ENCODE measurements at places on chromosomes 2 and 18.

GRCh38 chr18:73696171-73696570 lies 451.5 kb downstream of the FBXO15 start:
- no peak for DNase-seq

DNA sequence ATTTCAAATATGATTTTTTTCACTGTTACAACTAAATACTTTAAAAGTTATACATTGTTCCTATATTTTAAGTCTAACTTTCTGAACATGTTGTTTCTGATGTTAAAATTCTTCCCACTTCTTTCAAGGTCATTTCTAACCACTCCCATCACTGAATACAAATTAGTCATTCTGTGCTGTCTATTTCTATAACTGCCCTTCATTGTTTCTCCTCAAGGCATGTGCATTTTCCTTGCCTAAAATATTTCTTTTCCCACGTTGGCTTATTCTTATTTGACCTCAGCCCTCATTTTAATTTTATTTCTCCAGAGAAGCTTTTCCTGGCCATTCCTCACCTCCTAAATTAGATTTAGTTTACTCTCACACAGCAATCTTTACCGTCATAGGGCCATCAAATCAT lies 198.9 kb upstream of the GULP1 start:
- no peak for DNase-seq

GRCh38 chr18:41579185-41579584 lies 375.8 kb upstream of the PIK3C3 start:
- no peak for DNase-seq

DNA sequence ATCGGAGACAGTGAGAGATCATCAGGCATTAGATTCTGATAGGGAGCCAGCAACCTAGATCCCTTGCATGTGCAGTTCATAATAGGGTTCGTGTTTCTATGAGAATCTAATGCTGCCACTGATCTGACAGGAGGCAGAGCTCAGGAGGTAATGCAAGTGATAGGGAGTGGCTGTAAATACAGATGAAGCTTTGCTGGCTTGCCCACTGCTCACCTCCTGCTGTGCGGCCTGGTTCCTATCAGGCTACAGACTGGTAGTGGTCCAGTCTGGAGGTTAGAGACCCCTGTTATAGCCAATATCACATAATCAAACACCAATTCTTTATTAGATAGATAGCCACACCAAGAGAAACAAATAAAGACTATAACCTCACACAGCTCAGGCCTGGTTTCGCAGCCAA lies 51.0 kb upstream of the NBEAL1 start:
- DNase-seq = no peak

- no peak for DNase-seq
Observed at GRCh38 chr2:238947920-238948710, 100.2 kb downstream of the TWIST2 start.

DNA sequence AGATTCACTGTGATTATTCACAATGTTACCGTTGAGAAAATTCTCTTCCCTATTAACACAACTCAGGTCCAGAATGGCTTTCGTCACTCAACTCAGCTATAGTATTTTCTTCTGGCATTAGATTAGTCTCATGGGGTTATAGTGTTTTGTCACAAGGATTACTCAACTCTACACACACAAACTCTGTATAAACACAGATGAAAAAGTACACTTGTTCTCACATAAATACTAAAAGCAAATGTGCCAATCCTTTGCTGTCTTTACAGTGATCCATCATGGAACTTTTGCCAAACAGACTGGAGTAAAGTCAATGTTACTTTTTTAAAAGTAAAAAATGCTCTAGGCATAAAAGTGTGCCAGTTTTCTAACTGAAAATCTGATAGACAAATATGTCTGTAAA lies 267.6 kb downstream of the RBM43 start:
- no peak for DNase-seq

DNA sequence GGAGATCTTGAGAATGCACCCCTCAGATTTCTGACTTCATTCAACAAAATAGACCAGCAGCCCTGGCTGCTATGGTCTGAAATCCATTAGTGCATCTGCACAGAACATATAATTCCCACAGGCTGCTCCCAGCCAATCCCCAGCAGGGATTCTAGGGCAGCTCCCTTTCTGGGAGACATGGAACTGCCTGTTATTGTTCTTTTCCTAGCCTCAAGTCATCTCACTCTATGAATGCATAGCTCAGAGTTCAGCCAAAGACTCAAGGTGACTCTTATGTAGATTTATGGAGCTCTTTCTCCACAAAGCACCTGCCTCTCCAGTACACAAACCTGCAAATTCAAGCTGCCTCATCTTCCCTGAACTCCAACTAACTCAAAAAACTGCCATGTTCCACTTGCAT lies 241.9 kb downstream of the WDPCP start:
- no peak for DNase-seq

- no peak for DNase-seq
Observed at GRCh38 chr2:161135951-161136593, 24.2 kb upstream of the TANK start.

- DNase-seq = no peak
Observed at GRCh38 chr2:191869178-191869577, 22.3 kb upstream of the CAVIN2 start.

DNA sequence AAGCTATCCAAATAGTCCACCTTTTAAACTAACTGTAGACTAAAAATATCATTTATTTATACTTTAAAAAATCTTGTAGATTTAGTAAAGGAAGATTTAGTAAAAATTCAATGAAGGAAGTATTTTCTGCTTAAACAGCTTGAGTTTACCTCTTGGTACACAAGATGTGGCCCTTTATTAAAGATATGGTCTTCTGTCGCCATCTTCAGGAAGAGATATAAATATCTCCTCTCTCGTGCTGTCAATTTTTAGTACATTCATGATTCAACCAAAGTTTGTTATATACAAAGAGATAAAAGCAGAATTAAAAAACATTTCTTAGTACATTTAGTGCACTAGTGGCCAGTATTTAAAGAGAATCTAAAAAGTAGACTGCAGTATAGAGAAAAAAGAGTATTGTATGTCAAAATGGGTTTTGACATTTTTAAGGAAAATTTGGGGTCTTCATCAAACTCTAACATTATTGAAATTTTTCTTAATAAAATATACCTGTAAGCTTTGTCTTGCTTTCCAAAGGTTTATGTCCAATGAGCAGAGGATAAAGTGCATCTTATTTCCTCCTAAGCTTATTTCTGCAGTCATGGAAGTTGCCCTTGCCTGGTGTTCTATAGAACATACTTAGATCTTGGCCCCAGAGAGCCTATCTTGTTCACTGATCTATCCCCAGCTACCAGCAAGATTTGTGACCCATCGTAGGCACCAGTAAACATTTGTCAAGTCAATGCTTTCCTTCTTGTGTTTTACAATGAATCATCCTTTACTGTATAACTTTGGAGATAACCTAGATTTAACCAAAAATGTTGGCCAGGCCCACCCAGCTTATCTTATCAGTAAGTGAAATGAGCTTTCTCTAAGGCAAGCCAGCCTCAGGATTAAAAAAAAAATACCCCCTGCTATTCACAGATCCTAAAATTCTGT lies 18.5 kb upstream of the EML6 start:
- no peak for DNase-seq

- no peak for DNase-seq
Observed at GRCh38 chr2:165357758-165358157, 111.7 kb upstream of the CSRNP3 start.

- no peak for DNase-seq
Observed at GRCh38 chr2:11375025-11375688, 30.7 kb upstream of the ROCK2 start.

DNA sequence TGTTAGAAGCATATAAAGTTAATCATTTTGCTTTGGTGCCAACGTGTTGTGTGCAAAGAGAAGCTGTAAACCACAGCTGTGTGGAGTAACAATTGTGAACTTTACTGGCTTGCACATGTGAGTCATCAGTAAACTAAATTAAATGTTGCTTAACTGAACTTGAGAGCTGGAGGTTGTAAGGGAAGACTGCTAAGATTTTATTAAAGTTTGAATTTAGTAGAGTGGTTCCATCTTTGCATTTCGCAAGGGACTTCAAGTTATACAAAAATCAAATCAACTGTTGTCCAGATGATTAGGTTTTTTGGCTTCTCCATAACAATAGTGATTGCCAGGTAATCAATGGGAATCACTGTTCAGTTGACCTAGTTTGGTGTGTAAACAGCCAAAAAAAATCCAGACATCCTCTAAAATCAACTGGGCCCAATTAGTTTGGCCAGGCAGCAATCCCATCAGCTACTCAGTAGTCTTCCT lies 247.4 kb downstream of the MYO3B start:
- no peak for DNase-seq

- DNase-seq = no peak
Observed at GRCh38 chr2:64550042-64550441, 25.9 kb downstream of the AFTPH start.

- DNase-seq = no peak
Observed at GRCh38 chr2:37059841-37060240, 24.3 kb downstream of the HEATR5B start.

DNA sequence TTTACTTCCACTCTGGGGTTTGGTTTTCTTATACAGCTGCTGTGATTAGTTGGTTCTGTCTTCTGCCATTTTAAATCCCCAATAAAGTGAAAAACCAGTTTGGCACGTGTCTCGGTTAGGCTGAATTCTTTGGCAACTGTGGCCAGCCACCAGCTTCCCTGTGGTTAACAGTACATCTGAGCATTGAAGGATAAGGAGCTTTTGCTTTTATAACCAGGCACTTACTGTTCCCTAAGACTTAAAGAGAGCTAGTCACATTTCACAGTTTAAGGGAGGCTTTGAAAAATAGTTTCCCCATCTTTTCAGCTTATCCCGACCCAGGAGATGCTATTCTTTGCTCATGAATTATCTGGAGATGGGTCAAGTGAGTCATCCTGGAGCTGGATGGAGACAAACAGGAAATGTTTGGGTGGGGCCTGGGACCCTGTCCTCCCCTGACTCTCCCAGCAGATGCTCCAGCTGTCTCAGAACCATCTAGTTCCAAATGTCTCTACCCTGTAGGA lies 57.3 kb upstream of the EML6 start:
- no peak for DNase-seq

DNA sequence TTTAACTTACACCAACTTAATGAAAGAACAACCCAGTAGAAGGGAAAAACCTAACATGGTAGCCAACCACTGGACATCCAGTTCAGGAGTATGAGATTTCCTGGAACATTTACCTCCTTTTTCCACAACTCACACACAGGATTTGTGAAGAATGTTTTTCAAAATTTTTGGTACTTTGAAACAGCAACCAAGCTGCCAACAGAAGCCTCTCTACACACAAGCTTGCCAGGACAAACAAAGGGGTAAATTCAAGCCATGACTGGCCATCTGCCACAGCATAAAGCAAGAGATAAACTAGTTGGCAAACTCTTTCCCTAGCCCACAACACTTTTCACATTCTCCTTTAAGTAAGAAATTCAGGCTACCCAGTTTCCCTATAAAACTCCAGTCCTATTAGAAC lies 21.4 kb downstream of the MGAT4A start:
- DNase-seq = no peak

DNA sequence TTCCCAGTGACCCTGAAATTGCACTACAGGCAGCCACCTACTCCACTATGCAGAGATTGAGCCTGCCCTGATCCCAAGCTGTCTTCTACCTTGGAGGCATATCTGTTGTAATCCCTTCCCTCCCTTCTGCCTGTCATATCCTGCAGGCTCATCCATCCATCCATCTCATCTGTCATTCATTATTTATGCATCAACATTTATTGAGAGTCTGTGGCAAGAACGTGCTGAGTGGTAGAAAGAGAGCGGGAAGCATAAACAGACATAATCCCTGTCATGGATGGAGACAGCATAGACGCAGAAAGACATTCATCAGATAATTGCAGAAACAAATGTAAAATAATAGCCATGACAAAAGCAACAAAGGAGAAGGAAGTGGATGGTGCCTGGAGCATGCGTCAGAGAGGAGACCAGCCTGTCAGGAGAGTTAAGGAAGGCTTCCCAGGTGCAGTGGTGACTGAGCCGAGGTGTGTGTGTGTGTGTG lies 110.7 kb upstream of the STPG4 start:
- DNase-seq = no peak

GRCh38 chr2:120236791-120237190 lies 13.6 kb upstream of the TMEM185B start:
- DNase-seq = no peak

GRCh38 chr2:136332436-136333095 lies 214.6 kb upstream of the CXCR4 start:
- DNase-seq = no peak

- no peak for DNase-seq
Observed at GRCh38 chr2:43085929-43086328, 140.5 kb downstream of the ZFP36L2 start.

DNA sequence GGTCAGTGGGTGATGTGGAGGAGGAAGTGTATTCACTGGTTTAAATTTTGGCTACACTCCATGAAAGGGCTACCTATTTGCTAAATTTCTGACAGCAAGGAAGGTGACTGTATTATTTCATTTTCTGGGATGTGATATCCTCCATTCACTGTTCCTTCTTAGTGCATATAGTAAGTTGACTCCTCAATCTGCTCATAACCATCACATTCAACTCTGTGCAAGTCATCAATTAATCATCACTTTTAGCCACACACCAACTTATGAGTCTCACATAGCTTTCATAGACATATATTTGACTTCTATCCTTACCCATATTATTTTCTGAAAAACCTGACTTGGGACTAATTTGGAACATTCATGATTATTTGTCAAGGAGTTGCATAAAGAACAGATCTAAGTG lies 16.9 kb downstream of the KLHL41 start:
- DNase-seq = no peak

- no peak for DNase-seq
Observed at GRCh38 chr2:151908204-151908882, 80.1 kb upstream of the ARL5A start.

- DNase-seq = no peak
Observed at GRCh38 chr2:173130496-173131465, 55.1 kb downstream of the MAP3K20 start.

- DNase-seq = no peak
Observed at GRCh38 chr2:113102133-113102532, 25.3 kb upstream of the IL1RN start.

GRCh38 chr18:63314062-63314790 lies 5.3 kb downstream of the BCL2 start:
- no peak for DNase-seq

DNA sequence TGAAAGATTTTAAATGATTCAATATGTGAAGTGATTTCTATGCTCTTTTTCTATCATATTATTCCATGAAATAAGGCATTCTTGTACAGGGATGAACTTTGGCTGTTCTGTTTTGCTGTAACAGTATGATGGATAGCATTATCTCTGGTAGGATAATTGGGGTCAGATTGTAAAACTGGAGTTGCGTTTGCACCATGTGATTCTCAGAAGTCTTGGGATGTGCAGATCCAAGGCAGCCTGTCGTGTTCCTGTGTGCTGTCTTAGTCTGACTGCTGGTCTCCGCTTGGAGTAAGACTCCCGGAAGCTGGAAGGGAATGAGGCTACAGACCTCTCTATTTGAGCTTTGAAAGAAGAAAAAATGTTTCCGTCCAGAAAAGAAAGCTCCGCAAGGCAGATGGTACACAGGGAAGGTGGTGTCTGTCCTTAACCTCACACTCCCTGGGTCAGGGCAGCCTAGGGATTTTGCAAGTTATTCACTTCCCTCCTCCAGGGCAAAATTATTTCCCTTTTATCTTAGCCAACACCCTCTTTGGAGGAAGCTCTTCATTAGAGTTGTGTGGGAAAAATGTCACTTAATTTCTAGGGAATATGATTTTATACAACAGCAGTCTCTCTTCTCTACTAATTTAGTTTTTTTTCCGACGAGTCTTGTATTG lies 250.6 kb downstream of the PTPRM start:
- DNase-seq = no peak

- DNase-seq = no peak
Observed at GRCh38 chr2:84442888-84443287, 16.2 kb downstream of the SUCLG1 start.

- DNase-seq = no peak
Observed at GRCh38 chr2:208674919-208675318, 268.3 kb downstream of the PTH2R start.

GRCh38 chr2:134758633-134759032 lies 39.8 kb upstream of the TMEM163 start:
- DNase-seq = no peak
